Stimulated activated CD8-positive, alpha-beta memory T cell treated with anti-CD3 and anti-CD28 coated beads, Interleukin-4, amount 100 ng/mL, for 48 hours (primary cell): ENCODE measurements at places on chromosomes 11 and 22.

- DNase-seq = no peak
Observed at GRCh38 chr11:37406651-37407050, 808.6 kb upstream of the RAG2 start.

GRCh38 chr22:43925433-43926348 lies 2.1 kb downstream of the PNPLA3 start:
- DNase-seq = no peak

DNA sequence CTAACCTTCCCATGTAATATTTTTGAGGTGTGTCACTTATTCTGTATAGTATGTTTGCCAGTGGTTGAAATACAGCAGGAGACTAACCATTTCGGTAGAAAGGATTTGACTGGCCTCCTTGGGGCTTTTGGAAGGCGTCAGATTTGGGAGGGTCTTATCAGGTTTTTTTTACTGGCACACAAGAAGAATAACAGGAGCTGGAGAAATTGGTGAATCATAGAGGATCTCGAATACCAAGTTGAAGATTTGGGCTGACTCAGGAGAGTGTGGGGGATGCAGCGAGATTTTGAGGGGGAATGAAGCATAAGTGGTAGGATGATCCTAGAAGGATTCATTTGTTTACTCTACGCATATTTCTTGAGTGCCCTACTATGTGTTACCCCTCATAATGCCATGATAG lies 200.5 kb downstream of the DDX10 start:
- no peak for DNase-seq

DNA sequence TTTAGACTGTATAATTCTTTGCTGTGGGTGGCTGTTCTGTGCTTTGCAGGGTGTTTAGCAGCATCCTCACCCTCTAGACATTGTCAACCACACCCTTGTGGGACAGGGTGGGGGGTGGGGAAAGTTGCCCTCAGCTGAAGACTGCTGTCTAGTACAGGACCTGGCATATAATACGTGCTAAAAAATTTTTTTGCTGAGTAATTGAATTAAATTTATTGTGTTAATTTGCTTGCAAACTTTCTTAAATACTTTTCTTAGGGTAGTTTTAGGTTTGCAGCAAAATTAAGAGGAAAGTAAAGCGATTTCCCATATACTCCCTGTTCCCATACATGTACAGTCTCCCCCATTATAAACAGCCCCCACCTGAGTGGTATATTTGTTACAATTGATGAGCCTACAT lies 268.5 kb downstream of the SOX6 start:
- DNase-seq = no peak

- DNase-seq = no peak
Observed at GRCh38 chr22:40023341-40023841, 28.6 kb downstream of the FAM83F start.

GRCh38 chr11:132632641-132633124 lies 899.6 kb downstream of the OPCML start:
- DNase-seq = no peak

GRCh38 chr11:45683271-45684058 lies 18.0 kb upstream of the CHST1 start:
- DNase-seq = no peak

DNA sequence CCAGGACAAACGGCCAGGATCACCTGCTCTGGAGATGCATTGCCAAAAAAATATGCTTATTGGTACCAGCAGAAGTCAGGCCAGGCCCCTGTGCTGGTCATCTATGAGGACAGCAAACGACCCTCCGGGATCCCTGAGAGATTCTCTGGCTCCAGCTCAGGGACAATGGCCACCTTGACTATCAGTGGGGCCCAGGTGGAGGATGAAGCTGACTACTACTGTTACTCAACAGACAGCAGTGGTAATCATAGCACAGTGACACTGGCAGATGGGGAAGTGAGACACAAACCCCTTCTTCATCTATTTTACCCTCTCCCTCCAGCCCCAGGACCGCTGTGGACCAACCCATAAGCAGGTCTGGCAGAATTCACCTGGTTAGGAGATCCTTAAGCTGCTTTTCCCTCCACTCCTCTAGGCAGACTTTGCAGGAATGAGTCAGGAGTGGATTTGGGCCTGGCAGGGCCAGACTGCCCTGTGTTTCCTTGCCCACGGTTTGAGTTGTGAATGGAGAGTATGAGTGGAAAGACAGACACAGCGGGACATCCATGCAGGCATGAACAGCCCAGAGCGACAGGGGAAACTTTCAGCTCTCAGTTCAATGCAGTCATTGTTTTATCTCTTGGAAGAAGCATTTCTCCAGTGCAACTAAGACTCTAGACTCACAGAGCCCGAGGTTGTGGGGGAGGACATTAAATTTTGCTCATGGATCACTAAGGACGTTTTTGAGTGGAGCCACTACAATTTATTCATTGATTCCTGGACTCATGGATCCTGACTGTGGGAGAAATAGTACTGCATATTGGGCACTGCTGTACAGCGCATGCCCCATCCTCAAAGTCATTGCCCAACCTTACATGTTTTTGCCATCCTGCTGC lies 75.3 kb upstream of the IGLL5 start:
- DNase-seq = no peak

GRCh38 chr11:124041254-124041653 lies at the start of gene OR10G7:
TSS of gene OR10G7 (minus strand) at chr11:124041325. CDS start at chr11:124039001, 2,324 bp downstream.
- no peak for DNase-seq

- DNase-seq = no peak
Observed at GRCh38 chr11:23903044-23903704, 593.7 kb upstream of the LUZP2 start.

GRCh38 chr11:111185266-111185665 lies 60.3 kb upstream of the POU2AF2 start:
- no peak for DNase-seq

- DNase-seq = no peak
Observed at GRCh38 chr11:56782167-56782847, 33.8 kb upstream of the OR9G4 start.

DNA sequence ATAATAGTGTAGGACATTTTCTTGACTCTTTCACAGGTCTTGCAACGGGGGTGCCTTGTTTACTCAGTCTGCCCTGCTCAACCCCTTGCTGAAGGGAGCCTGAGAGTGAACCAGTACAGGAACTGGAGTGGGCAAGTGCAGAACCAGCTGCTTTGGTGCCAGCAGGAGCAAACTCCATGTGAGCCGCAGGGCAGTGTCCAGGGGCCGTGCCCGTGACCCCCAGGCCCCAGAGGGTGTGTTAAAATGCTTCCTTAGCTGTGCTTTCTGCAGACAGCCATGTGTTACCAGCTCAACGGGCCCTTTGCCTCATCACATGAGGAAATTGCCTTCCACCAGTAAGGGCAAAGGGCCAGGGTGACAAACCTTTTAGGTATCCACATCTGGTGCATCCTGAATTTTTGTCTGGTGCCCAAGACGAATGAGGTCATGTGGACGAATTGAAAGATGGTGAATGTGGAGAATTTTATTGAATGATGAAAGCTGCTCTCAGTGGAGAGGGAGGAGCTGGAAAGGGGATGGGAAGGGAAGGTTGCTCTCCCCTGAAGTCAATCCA lies 53.6 kb upstream of the OR5D13 start:
- no peak for DNase-seq

DNA sequence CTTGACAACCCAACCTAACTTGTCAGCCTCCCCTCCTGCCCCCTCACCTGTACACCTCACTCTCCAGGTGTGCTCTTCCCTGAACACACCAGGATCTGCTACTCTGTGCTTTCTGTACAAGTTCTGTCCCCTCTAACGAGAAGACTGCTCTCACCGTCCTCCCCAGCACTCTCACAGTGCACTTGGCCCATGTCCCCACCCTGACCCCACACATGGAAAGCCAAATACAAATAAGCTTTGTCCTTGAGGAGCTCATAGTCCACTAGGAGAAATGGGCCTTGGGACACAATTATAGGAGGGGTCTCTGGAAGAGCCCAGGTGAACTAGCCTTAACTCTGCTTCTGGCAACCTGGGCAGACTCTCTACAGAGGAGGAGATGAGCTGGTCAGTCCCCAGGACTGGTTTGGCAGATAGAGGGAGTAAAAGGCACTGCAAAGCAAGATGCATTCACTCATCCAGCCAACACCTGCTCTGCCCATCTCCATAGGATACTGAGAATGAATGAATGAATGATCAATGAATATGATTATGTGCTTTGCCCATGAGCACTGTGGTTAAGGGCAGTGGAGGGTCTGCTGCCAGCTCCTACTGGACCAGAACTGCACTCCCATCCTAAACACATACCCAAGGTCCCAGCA lies 9.9 kb downstream of the NIPSNAP1 start:
- DNase-seq = no peak

DNA sequence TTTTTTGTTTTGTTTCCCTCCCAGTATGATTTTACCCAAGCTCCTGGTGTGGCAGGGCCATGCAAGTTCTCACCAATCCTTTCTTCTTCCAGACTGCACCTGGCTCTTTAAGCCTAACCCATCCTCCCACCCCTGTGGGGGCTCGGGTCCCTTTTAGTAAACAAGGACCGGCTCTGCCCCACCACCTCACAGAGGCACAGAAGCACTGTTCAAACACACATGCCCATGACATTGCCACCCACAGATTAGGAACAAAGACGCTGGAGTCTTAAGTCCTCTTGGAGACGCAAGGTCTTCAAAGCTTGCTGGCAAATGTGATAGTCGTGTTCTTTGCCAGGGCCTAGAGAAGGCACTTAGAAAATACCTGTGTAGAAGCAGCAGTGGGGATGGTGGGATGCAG lies 18.9 kb downstream of the UQCR10 start:
- no peak for DNase-seq

DNA sequence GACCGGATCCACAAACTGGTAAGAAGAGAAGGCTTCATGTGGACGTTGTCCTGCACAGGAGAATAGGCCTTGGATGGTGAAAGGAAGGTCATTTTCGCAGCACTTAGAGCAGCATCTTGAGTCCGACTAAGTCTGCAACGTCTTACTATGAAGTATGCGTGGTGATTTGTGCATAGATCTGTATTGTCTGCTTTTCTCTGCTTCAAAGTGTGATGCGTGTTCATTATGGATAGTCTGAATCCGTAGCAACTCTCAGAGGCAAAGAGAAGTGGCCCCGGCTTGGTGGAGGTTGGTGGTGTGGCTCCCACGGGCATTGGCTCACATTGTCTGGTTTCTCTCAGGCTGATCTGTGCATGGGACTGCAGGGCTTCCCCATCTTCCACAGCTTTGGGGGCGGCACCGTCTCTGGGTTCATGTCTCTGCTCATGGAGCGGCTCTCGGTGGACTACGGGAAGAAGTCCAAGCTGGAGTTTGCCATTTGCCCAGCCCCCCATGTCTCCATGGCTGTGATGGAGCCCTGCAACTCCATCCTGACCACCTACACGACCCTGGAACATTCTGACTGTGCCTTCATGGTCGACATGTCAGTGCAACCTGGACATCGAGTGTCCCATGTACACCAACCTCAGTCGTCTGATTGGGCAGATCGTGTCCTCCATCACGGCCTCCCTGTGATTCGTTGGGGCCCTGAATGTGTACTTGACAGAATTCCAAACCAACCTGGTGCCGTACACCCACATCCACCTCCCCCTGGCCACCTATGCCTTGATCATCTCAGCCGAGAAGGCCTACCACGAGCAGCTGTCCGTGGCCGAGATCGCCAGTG lies 21.5 kb downstream of the LRRC74B start:
- DNase-seq = no peak

DNA sequence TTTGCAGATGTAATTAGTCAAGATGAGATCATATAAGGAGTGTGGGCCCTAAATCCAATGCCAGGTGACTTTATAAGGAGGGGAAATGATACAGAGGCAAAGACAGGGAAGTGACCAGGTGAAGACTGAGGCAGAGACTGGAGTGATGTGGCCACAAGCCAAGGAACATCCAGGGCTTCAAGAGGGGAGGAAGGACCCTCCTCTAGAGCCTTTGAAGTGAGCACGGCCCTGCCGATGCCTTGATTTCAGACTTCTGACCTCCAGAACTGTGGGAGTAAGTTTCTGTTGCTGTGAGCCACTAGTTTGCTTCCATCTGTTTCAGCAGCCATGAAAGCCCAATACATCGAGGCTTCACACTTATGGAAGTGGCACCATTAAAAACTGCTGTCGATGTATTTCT lies 78.7 kb downstream of the SHANK2 start:
- no peak for DNase-seq

DNA sequence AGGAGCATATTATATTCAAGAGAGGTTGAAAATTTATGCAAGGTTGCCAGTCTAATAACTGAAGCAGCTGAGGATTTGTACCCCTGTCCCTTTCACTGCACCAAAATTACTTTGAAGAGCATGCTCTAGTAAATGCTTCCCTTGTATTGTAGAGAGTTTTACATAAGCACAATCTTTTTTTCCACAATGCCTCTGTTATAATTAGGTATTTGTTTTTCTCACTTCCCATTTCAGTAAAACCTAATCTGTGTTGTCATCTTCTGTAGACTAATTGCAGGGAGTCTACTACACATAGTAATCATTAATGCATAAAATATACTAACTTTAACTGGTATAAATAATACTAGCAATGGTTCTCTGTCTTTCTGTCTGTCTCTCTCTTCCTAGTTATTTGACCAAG lies 718.4 kb upstream of the ANO5 start:
- DNase-seq = no peak

GRCh38 chr22:49046546-49047361 lies 780.9 kb downstream of the BRD1 start:
- DNase-seq = peak; percentile 65
